ENCODE measurements at places on chromosomes 7 and 10.

DNA sequence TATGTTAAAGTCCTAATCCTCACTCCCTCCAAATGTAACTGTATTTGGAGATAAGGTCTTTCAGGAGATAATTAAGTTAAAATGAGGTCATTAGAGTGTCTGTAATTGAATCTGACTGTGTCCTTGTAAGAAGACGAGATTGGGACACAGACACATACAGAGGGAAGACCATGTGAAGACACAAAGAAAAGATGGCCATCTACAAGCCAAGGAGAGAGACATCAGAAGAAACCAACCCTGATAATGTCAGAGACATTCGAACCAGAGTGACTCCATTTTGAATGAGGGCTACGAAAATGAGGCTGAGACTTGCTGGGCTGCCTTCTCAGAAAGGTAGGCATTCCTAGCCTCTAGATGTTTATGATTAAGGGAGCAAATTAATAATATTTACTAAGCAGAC, 542 bp upstream of the SAMD9L start:
- DNase-seq: no peak

DNA sequence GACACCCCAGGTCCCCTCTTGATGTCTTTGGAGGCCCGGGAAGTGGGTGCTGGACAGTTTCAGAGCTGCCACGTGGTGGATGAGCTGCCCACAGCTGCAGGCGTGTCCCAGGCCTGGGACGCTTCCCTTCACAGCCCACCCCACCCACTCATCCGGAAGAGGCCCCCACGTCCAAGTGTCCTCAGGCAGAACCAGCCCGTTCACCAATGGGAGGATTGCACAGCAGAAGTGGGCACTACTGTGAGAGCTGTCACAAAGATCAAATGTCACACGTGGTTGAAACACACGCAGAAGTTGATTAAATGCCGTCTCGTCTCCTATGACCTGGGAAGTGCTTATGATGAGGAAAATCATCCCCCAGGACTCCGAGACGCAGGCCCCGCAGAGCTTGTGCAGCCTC, 52.9 kb downstream of the STK32C start:
- DNase-seq: no peak

DNA sequence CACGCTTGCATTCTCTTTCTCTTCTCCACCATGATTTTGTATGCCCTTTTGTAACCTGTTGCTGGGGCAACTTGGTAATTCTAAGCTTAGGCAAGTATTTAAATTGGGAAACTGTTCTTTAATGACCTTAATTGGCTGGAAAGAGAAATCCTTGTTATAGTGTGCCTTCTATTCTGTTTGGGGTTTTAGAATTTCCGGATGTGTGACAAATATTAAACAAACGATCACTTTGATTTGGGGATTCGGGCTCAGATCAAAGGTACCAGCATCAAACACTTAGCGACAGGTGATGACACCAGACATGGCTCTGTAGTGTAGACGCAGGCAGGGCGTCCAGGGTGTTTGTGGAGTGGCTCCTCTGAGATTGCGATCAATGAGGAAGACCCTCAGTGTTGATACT, 55.0 kb downstream of the RAB11FIP2 start:
- no peak for DNase-seq

DNA sequence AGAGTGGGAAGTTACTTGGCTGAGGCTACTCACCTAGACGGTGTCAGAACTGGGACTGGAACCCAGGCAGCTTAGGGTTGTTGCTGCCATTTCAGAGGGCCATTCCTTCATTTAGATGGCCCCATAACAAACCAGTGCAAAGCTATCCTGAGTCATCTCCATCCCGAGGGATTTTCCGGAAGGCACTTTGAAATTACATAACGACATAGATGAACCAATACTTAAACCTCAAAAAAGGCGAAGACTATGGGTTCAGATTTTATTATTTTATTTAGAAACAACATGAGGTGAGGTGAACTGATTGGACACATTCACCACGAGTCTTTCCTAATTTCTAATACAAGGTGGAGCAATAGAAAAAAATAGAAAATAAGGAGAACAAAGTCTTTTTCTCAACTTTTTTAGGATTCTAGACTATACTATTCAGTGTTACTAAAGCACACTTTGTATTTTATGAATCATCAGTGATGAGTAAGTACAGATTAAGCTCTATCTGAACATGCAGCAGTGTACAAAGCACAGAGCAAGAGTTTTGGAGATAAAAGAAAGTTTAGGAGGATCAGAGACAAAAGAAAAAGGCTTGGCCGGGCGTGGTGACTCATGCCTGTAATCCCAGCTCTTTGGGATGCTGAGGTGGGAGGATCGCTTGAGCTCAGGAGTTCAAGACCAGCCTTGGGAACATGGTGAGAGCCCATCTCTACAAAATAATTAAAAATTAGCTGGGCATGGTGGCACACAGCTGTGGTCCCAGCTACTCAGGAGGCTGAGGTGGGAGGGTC, 79.5 kb upstream of the SVIL start:
- no peak for DNase-seq

GRCh38 chr7:92904244-92905131, 68.1 kb upstream of the CDK6 start:
- peak; percentile 72 for DNase-seq

DNA sequence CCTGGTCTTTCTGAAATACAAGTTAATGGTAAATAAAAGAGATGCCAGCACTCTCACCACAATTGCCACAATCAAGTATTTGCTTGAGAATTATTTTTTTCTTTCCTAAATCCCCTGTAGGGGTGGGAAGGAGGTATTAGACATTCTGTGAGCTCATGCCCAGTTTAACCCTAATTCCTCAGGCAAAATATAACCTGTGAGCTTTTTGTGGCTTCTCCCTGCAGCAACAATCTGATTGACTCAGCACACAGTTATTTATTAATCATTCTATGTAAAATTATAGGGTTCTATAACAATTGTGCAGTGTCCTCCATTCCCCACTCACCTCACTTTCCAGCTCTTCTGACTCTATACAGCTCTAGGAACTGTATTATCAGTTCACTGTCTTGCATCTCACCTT, 66.3 kb downstream of the GLI3 start:
- DNase-seq: no peak

DNA sequence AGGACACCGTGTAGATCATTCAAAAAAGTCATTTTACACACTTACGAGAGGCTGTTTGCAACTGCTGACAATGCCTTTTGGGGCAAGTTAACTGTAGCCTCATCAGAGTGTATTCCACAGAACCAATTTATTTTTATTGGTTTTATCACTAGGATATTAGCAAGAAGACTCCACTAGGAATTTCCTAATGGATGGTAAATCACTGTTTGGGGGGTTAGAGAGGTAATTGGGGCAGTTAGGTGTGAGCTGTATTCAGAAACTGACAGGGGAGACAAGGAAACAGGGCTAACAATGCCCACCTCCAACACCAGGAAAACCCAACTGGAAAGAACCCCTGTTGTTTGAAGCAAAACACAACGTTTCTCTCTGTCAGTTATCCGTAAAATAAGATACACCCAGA, 383.0 kb upstream of the SHH start:
- DNase-seq: no peak

- DNase-seq: no peak
Observed at GRCh38 chr10:79100771-79101170, 32.0 kb downstream of the ZMIZ1 start.

- DNase-seq: no peak
Observed at GRCh38 chr10:132498562-132499366, 38.8 kb upstream of the INPP5A start.

GRCh38 chr7:1807821-1808600, 137.9 kb downstream of the ELFN1 start:
- no peak for DNase-seq

DNA sequence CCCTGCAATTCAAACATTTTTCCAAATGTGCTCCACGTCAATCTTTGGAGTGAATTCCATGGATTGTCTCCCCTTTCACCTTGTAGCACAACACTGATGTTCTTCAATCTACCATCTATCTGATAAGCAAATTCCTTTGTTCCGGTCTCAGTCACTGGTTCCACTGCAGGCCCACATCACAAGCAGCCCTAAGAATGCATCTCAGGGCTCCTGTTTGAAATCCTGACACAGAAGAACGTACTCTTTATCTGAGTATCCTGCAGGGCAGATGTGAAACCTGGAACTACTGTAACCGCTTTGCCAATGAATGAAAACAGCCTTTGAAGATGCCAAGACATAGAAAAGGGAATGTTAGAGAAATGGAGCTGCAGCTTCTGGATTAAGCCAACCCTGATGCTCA, 62.9 kb upstream of the FAM133B start:
- DNase-seq: no peak

DNA sequence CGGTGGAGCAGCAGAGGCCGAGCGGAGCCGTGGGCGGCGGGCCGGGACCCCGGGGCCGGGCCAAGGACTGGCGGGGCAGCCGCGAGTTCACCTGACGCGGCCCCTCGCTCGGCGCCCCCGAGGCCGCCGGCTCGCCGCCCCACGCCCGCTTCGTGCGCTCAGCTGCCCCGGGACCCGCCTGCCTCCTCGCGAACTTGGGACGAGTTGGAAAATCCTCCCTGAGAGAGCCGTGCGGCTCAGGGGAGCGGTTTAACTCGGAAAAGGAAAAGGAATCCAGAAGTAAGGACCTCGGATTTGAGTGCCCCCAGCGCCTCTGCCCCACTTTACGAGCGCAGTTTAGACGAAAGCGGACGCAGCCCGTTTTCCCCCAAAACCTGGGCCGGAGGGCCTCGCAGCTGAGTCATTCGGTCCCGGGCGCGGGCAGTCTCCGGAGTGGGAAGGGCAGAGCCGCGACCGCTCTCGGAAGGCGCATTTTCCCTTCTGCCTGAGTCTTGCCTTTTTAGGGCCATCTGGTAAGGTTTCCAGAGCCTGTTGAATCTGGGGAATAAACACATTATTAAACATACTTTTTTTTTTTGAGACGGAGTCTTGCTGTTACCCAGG, 744 bp downstream of the CREM start:
- peak; percentile 48 for DNase-seq
